ENCODE measurements at places on chromosomes 13 and 19. TPM values are rescaled to one million over a fixed set of nuclear protein-coding genes. Genes with fewer than 3 reads are reported as not detected.

DNA sequence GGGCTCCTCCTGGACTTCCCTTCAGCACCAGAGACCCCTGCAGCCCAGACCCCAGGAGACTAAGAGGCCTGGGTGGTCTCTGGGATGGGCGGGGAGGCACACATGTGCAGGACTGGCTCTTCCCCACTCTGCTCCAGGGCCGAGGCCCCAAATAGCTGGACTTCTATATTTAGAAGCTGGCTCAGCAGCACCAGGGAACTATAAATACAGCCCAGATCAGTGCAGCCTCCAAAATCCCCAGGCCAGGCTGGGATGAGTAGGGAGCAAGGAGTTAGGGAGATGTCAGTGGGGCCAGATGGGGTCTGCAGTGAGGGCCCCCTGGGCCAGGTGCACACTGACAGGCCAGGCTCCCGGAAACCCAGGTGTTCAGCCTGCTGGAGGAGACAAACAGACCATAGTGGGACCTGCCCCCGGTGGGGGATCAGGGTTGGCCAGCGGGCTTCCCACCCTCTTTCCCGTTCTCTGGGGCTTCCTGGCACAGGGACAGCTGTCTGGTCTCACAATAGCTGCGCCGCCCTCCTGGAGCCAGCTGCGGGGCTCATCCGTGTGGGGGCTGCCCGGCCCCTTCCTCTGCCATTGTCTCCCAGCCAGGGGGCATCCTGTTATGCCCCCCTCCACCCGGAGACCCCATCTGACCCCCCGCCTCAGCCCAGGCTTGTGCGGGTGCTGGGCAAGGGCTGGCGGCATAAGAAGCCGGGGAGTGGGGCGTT is 5.5 kb upstream of the ADGRE5 start:
- peak; percentile 82 for ATAC-seq

Gene CASP14
- total RNA-seq: not detected

GRCh38 chr19:3723883-3724282 is 15.7 kb downstream of the TJP3 start:
- ATAC-seq: no peak

DNA sequence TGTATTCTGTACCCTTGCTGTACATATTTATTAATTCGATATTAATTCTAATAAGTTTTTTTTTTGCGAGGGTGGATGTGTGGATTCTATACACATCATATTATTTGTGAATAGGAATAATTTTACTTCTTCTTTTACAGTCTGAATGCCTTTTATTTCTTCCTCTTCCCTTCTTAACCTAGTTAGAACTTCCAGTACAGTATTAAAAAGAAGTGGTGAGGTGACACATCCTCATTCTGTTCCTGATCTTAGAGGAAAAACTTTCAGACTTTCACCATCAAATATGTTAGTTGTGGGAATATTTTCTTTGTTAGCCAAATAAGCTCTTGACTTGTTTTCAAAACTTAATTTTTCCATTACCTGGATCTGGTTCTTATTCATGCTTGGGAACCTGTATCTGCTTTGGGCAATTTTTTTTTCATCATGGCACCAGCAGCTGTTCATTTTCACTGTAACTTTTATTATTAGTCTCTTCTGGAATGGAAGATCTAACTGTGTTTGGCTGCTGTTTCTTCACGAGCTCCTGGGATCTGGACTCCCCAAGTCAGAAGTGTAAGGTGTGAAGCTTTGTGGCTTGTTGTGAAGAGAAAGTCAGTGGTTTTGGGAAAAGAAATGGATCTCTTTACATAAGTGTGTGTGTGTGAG is 33.1 kb downstream of the RGCC start:
- ATAC-seq: no peak

Gene ZNF274
- 17.2 TPM for total RNA-seq

Gene OVOL3
- total RNA-seq: not detected

GRCh38 chr13:85314686-85315085 is 484.5 kb downstream of the SLITRK6 start:
- no peak for ATAC-seq

- no peak for ATAC-seq
Measured at GRCh38 chr13:45506811-45507210, 42.1 kb downstream of the COG3 start.

Gene PPM1N
- 2.6 TPM for total RNA-seq

Gene ZNF681
- total RNA-seq: 0.78 TPM

GRCh38 chr13:46647512-46648065 is 94.6 kb downstream of the LRCH1 start:
- ATAC-seq: no peak

DNA sequence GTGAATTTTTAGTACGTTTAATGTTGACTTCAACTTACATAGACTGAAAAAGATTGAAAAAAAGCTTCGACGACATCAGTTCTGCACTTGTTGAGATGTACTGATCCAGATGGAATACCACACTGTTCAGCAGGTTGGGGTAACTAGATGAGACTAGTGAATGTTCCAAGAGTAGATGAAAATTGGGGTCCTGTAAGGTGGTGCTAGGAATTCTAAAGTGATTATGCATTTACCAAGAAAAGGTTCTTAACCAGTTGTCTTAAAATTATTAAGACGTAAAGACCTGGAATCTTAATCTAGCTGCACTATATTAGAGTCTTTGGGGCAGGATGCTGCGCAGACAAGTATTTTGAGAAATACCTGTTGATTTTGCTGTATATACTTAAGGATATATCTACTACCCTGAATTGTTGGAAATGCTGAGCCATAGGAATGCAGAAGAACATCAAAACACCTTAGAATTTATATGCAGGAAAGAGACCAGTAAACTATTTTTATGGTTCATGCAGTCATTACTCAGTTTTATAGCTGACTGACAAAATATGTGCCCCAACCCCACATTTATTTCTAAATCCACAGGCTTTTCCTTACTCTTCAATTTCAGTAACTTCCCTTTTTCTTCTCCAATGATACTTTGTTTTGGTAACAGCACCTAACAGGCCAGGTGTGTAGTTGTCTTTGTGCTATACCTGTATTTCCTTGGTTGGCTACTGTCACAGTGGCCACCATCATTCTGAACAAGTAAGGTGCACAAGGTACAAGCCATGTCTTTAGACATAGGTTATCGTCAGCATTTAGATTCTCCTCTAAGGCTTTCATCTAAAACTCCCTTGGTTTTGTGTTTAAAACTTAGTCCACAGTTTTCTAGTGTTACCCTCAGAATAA is 8.6 kb downstream of the MIR17HG start:
- no peak for ATAC-seq

GRCh38 chr13:33454844-33455705 is 169.5 kb upstream of the STARD13 start:
- ATAC-seq: no peak

Gene ZNF492
- 0.42 TPM for total RNA-seq

DNA sequence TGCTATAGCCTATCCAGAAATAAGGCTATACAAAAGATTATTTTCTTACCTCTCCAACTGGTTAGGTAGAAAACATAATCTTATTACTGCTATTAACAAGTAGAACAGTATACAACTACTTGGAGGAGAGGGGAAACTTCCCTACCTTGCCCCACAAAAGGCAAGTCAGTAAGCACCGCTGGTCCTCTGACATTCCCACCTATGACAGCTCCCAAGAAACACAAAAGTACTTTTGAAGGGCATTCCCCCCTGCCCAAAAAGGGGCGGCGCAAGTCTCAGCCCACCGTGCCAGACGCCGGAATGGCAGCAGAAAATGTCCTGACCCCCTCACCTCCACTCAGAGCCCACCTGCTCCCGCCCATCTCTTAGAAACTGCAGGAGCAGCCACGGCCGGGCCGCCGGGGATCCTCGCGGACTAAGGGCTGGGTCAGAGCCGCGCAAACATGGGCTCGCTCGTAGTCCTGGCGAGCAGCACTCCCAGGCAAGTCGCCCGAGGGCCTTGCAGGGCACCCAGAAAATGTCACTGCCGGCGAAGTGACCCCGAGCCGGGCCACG is 437 bp downstream of the SUCLA2 start:
- peak; percentile 44 for ATAC-seq

DNA sequence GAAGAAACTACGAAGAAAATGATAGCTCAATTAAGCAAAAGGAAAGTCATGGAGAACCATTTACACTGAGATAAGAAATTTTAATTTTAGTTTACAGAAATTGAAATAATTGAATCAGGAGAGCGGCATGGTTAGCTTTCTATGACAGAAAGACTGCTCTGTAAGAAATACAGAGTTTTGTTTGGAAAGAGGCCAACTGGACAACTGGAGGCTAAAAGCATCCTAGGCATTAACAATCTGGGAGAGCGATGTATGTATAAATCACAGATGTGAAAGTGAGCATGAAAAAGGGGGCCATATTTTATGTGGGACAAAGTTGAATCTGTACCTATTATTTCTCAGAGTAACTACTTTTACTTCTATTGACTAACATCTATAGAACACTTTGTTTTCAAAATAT is 1608.8 kb upstream of the PCDH20 start:
- no peak for ATAC-seq

DNA sequence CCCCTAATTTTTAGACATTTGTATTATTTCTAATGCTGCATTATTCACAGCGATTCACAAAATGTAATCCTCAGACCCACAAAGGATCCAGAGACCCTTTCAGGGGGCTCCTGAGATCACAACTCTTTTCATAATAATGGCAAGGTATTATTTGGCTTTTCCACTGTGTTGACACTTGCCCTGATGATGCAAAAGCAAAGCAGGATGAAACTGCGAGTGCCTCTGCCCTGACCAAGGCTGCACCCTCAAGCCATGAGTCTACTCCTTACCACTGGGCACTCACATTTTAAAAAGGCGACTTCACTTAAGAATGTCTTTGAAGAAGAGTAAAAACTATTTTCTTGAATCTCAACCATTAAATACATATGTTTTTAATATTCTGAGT is 11.4 kb downstream of the ELF1 start:
- ATAC-seq: no peak

Gene GRIN2D
- 0.47 TPM for total RNA-seq

DNA sequence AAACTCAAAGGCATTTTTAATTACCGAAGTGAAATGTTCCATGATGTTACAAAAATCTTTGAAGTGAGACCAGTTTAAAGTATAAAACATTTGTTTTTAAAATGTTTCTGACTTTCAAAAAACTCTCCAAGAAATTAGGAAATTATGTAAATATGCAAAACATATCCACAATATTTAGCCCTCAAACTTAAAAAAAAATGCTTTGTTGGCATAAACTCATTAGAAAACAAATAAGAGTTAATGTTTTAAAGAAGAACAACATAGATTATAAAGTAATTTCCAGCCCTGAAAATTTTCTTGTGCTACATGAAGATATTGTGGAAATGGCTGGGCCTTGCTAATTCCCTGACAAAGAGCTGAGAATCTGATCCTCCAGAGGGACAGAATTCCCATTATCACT is 199.7 kb upstream of the STARD13 start:
- no peak for ATAC-seq

DNA sequence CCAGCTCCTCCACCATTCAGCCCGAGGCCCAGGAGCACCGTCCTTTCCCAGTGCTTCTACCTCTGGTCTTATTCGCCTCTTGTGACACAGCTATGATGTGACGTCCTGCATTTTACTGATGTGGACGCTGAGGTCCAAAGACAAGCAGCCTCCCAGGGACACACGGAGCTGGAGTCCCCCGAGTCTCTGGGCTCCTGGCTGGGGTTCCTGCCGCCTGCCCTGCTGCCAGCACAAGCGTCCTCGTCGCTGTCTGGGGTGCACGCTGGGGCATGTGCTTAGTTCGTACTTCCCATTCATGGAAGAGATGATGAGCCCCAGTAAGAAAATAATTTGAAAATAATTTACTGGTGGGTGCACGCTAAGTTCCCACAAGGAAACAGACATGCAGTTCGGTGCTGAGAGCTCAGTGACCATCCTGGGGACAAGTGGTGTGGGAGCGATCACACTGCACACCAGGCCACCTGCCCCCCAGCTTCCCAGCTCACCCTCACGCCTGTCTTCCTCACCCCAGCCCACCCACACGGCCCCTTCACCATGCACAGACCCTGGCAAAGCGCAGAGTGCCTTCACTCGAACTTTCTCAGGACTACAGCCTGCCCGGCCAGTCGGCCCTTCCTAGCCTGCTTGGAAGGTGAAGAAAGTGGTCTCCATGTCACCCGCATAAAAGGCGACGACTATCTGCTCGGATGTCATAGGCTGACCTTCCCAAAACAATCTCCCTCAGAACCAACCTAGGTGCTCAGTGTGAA is 14.2 kb upstream of the CFAP97D2 start:
- ATAC-seq: no peak

Gene EBI3
- total RNA-seq: 8.2 TPM

Gene SLC17A7
- 1.1 TPM for total RNA-seq

GRCh38 chr13:99960663-99961311 is 10.8 kb downstream of the ZIC5 start:
- ATAC-seq: no peak

Gene R3HDM4
- 44.9 TPM for total RNA-seq

Gene SMIM24
- total RNA-seq: not detected

DNA sequence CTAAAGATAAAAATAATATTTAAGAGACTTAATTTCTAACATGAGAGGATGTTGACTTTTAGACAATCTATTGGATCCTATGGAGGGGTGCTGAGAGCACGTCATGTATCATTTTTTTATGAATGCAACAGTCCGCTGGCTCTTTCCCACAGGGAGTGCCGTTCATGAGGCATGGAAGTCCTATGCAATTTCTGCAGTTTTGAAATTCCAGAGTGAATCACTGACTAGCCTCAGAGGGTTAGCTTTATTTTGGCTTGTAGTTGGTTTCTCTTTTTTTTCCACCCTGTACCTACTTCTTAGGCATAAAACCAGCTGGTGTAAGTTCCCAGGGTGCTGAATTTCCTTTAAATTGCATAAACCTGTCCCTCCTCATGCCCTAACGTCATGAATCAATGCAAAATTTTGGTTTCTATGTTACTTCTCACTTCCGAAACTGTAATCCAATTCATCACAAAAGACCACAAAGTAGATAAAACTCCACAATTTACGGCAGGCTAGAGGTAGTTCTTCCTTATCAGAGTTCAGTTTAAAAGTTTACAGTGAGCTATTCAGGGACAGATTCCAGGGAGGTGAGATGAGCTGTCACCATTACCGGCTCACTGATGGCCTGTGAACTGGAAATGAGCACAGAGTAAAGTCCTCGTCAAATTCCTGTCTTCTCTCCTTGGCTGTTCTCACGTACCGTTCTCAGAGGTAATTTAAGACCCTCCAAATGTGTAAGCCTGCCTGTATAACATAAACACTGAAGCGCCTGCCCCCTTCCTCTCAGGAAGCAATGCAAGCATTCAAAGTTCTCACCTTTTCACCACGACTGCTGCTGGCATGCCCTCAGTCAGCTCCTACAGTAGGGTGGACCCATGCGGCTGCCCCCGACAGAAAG is 216.6 kb upstream of the SLC10A2 start:
- ATAC-seq: no peak

- peak; percentile 34 for ATAC-seq
Measured at GRCh38 chr19:21439201-21439751, 42.3 kb downstream of the ZNF493 start.

Gene IRS2
- total RNA-seq: 29.8 TPM

Data from gastroesophageal sphincter (tissue), 4 donors.